GM19239 (cell line): ENCODE measurements at places on chromosomes 7 and 10.
A peak's percentile ranks its signal among the peaks of the same experiment; 100 is the strongest.

GRCh38 chr10:16491933-16492332 is 29.7 kb downstream of the C1QL3 start:
- DNase-seq = no peak

- DNase-seq = no peak
Measured at GRCh38 chr7:152054367-152055230, 29.1 kb downstream of the GALNT11 start.

DNA sequence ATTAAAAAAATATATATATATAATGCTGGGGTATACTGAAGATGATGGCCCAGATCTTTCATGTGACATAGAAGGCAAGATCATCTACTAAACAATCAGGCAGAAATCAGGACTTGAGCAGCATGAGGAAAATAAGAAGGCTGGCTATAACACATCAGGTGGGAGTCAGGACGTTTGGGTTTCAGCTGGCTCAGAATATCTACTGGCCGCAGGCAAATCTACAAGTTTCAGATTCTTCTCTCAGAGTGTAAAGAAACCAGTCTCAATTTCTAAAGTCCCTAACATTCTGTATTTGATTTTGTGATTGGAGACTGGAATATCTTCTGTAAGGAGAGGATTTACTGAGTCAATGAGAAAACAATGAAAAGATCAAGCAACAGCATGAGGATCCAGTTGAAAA is 37.7 kb upstream of the FAM3C start:
- no peak for DNase-seq

DNA sequence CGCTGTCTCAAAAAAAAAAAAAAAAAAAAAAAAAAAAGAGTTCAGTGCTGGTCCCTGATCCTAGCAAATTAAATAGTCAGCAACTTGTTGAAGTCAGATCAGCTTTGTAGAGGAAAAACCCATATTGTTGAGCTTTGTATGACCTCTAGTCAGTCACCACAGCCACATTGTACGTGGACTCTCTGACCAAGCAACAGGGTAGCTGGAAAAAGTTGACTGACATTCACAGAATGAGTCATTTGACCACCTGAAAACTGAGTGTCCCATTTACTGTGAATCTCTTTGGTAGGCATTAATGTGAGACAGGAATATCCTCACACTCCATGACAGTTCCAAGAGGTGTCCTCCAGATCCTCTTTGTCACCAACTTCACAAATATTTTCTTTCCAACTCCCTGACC is 371.1 kb downstream of the LRRTM3 start:
- DNase-seq = no peak

GRCh38 chr10:28679581-28680357 is 2.4 kb downstream of the BAMBI start:
- no peak for DNase-seq

DNA sequence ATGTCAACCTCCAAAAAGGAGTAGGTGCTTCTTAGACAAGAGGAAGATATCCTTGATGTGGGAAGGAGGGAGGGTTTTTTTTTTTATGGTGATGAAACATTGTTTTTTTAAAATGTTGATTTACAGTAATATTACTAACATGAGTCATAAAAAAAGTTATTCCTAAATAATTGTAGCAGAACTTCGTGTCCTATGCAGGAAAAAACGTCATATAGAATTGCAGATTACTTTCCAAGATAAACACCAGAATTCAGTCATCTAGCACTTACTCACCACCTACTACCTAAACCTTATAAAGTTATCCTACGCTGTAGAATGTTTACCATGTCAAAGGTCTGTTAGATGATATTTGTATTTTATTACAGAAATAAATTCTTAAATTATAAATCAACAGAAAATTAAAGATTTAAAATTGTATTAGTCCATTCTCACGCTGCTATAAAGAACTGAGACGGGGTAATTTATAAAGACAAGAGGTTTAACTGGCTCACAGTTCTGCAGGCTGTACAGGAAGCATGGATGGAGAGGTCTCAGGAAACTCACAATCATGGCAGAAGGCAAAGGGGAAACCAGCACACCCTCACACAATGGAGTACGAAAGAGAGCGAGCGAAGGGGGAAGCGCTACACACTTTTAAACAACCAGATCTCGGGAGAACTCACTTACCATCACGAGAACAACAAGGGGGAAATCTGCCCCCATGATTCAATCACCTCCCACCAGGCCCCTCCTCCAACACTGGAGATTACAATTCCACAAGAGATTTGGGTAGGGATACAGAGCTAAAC is 105.2 kb upstream of the NEBL start:
- no peak for DNase-seq

GRCh38 chr10:77405771-77406241 is 231.8 kb downstream of the KCNMA1 start:
- no peak for DNase-seq

DNA sequence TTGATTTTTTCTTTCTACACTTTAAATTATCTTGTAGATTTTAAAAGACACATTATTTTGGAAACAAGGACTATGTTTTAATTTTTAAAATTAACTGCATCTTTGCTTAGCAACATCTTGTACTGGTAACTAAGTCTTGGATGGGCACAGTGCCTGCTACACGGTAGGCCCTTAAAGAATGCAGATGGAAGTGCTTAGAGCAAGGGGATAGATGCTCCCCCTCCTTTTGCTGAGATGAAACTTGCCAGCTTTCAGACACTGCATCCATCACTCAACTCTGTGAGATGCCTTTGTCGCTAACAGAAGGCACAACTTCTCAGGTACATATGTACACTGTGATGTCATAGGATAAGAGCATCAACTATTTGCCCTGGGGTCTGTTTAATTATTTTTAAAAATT is 103.9 kb downstream of the LRRC18 start:
- no peak for DNase-seq

DNA sequence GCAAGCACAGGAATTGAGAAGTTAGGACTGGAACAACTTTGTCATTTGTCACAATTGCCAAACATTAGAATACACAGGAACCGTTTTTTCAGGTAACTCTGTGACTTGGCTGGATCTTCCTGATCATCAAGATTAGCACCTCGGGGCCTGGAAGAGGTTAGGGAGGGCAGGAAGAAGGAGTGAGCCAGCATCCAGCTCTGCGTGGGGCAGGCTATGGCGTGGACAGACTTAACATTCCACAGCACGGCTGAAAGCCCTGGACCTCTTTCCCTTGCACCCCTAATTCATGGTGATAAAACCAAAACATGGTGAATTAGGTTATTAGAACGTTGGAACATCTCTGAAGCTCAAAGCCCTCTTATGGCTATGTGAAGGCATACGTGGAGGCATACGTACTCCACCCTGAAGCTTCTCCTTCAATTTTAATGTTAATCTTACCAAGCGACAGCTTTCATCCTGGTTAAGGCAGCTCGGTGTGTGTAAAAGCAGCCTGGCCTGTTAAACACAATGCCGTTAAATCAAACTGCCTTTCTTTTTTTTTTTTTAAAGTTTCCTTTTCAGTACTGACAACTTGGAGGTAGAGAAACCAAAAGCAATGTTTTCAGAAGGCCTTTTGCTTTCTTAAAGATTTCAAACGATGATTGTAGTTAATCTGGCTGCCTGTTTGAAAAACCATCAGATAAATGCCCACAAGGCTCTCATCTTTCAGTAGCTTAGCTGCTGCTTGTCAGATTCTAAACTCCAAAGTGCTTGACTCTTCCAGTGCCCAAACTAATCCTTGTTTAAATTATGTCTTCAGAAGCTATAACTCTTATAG is 4.5 kb downstream of the GRK5 start:
- no peak for DNase-seq

- DNase-seq = no peak
Measured at GRCh38 chr10:29039677-29040189, 249.1 kb upstream of the LYZL1 start.

- no peak for DNase-seq
Measured at GRCh38 chr7:67448271-67448670, 451.6 kb downstream of the TYW1 start.

- no peak for DNase-seq
Measured at GRCh38 chr10:11049806-11050205, 32.1 kb downstream of the CELF2 start.

- no peak for DNase-seq
Measured at GRCh38 chr10:68861253-68861652, 33.9 kb downstream of the STOX1 start.

DNA sequence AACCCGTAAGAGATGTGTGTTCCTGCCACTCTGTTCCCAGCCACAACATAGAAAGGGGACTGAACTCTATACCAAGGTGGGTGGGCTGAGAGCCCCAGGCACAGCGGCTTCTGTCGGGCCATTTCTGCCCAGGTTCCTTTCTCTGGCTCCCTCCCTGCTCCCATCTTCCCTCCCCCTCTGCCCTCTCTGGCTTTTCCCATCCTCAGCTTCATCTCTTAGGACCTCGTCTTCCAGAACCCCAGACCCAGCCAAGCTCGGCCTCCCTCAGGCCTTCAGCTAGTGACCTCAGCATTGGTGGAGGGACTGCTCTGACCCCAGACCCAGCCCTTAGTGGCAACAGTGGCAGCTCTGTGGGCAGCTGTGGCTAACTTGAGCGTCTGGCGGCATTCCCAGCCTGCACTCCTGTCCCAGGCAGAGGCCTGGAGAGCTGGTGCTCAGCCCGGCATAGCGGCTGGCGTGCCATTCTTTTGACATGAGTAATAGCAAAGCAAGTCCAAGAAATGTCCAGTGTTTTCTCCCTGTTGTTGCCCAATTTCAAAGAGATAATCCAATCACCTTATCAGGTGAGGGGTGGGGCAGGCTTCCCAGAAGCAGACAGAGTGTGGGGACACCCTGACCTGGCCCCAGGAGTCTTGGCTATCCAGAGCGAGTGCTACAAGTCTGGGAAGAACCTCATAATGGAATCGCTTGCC is 15.9 kb downstream of the PTPRE start:
- DNase-seq = no peak

- DNase-seq = no peak
Measured at GRCh38 chr10:97770255-97770654, 1.5 kb downstream of the SFRP5 start.

DNA sequence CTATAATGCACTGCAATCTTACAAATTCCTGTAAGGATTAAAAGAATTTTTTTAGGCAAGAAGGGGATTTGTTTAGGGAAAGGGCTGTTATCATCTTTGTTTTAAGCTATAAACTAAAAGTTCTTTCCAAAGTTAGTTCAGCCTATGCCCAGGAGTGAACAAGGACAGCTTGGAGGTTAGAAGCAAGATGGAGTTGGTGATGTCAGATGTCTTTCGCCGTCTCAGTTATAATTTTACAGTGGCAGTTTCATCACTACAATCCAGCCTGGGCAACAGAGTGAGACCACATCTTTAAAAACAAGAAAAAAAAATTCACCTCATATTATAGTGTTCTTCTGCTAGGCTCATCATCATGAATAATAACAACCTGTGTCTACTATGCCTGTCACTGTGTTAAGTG is 2.1 kb upstream of the TOMM7 start:
- no peak for DNase-seq

GRCh38 chr7:104980841-104981671 is 32.9 kb upstream of the KMT2E start:
- peak; percentile 36 for DNase-seq

GRCh38 chr10:110057456-110057855 is 49.7 kb downstream of the ADD3 start:
- DNase-seq = no peak

DNA sequence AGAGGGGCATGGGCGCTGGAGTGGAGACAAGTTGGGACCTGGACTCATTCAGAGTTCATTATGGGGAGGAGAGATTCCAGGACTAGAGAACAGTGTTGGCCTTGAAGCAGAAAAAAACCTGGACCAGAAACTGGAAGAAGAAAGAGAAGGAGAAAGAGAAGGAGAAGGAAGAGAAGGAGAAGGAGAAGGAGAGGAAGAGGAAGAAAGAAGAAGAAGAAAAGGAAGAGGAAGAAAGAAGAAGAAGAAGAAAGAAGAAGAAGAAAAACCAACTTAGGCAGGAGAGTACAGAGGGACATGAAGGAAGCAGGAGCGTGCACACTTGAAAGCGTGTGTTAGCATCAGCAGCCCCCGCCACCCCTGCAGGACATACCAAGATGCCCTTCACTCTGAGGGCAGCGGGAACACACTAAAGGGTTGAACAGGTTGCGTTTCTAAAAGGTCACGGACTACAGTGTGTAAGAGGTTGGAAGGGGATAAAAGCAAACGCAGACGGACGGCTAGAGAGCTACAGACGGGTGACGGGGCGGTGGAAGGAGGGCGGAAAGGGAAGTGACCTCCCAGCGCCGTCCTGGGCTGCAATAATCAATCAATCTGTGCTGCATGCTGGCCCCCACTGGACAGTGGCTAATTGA is 95.3 kb downstream of the SEC61G start:
- DNase-seq = no peak

GRCh38 chr7:134435161-134435920 is 23.6 kb downstream of the AKR1B1 start:
- DNase-seq = no peak

- DNase-seq = no peak
Measured at GRCh38 chr7:16066805-16067459, 354.4 kb downstream of the CRPPA start.

DNA sequence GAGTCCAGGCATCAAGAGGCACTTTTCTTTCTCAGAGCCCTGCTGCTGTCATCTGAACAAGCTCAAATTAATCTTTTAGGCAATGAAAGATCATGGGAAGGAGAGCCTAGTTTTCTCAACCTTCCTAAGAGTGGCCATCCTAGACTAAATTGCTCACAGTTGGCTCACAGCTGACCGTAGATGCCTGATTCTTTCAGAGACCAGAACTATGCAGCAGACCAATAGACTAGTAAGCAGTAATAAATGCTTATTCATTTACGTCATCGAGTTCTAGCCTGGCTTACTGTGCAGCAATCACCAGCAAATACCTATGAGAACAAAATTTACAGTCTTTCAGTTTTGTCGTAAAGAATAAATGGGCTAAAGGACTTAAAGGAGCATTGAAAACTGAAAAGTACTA is 602.9 kb upstream of the GHITM start:
- no peak for DNase-seq

DNA sequence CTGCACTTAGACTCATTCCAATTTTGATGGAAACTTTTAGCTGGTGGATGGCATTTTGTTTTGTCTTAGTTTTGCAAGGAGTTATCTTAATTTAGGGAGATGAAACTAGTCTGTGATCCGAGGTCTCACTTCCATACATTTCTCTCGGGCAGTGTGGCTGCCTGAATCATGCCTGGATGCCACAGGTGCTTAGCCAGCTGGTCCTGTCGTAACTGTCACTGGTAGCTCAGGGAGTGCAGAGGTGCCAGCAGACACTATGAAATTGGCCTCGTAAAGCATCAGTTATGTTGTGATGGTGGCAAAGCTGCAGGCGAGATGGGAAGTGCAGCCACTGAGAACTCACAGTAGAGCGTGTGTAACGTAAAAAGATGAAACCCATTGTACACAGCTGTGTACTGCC is 74.9 kb downstream of the EGFR start:
- no peak for DNase-seq

- DNase-seq = no peak
Measured at GRCh38 chr10:28734938-28735759, 57.8 kb downstream of the BAMBI start.

GRCh38 chr10:122165484-122166276 is 105.4 kb upstream of the BTBD16 start:
- DNase-seq = no peak

- DNase-seq = no peak
Measured at GRCh38 chr10:95309958-95310357, 19.2 kb upstream of the PDLIM1 start.

DNA sequence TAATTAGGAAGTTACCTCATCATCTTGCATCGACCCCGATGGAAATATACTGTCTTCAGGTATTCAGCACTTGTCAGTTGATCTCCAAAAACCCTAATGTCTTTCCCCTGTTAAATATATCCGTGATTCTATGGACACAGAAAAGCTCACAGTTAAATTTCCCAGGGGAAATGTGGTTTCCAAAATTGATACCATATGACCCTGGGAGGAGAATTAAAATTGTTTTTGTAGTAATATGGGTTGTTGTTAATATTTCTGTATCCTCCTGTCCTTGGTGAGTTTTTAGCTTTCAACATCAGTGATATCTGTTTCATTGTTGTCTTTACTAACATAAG is 132.1 kb downstream of the CELF2 start:
- DNase-seq = no peak
